HT-29 (cell line): ENCODE measurements at places on chromosomes 7 and 10.

- peak; percentile 66 for DNase-seq
Measured at GRCh38 chr7:113159746-113160339, 41.5 kb upstream of the SMIM30 start.

- no peak for DNase-seq
Measured at GRCh38 chr10:49152663-49153062, 18.8 kb upstream of the FAM170B start.

DNA sequence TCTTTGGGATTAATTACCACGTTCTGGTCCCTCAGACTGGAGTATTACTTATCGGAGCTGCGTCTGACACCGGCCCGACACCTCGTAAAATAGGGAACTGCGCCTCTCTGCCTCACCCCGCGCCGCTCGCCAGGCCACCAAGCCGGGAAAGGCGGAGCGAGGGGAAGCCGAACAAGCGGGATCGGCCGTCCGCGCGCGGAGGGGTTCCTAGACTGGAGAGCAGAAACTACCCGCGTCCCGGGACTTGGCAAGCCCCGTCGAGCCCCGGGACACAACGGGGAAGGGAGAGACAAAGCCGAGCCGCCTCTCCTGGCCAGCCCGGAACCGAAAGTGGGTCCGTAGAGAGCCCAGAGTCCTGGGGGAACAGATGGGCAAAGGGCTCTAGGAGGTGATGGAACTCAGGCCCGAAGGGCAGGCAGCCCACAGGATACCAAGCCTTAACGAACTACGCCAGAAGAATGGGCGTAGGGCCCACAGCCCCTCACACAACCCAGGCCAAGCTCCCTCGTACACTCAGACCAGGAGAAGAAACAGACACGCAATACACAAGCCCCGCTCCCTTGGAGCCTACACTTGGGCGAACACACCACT, 6.5 kb downstream of the LBX1 start:
- no peak for DNase-seq

- DNase-seq = no peak
Measured at GRCh38 chr10:73917566-73918305, 6.8 kb downstream of the PLAU start.

DNA sequence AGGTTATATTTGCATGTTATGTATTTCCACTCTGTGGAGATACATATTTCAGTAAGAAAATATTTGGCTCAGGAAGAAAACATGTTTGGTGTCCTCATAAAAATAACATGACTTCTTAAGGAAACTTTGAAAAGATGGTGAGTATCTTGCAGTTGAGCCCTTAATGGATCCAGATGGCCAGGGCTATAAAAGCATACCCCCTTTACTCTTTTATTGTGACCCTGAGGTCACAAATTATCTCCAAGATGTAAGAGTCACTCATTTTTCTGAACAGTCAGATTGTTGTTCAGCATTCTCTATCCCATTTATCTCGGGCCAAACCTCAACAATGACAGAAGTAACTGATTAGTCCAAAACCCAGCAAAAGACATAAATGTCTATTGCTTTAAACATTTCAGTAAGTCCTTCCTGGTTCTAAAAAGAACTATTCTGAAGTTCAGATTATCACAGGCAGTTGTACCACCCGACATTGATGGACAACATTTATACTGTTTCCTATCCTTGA, 539.4 kb downstream of the PARD3 start:
- no peak for DNase-seq
